Stimulated activated CD8-positive, alpha-beta memory T cell treated with anti-CD3 and anti-CD28 coated beads, Interleukin-4, amount 100 ng/mL, for 1 hour (primary cell): ENCODE measurements at places on chromosomes 11 and 22.

- no peak for DNase-seq
Observed at GRCh38 chr11:100469835-100470234, 217.3 kb upstream of the ARHGAP42 start.

DNA sequence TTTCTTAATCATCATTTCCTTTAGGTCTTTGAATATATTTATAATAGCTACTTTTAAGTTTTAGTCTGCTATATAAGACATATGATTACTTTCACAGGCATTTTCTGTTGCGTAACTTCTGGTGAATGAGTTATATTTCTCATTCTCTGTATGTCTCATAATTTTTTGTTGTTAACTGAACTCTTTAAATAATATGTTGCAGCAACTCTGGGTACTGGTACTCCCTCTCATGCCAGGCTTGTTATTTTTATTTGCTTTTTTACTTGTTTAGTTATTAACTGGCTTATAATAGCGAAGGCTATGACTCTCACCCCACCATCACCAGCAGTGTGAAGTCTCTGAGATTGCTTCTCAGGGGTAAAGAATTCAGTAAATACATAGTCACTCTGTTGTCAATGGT is 524.2 kb upstream of the CHORDC1 start:
- DNase-seq = no peak

- no peak for DNase-seq
Observed at GRCh38 chr11:129375751-129376657, at the start of gene BARX2. TSS of gene BARX2 (plus strand) at chr11:129375848. CDS start at chr11:129376036, 188 bp downstream.

DNA sequence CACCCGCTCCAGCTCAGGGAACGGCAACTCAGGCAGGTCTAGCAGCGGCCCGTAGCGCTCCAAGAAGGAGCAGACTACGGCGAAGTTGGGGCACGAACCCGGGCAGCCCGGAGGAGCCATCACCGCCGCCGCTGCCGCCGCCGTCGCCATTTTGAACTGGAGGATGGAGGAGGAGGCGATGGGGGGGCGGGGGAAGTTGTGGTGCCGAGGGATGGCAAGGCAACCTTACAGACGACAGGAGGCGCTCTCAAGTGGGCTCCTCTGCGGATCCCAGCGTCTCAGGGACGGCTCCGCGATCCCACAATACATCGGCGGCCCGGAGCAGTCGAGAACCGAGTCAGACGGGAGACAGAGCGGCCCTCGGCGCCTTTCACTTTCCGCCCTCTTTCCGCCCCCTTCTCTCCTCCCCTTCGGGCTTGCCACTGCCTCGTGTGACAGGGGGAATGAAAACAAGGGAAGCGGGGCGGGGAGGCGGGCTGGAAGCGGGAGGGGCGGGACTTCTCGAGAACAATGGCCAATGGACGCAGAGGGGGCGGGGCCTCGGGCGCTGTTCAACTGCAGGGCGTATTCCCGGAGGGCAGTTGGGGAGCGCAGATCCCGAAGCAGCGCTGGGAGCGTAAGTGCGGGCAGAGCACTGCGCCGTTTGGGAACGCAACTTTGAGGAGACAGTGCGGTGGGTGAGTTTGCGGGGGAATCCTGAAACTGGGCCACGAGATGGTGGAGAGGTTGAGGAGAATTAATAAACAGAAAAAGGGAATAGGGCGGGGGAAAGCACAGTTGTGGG is at the start of the genes AAMDC and RSF1:
Gene AAMDC, plus strand, starts transcription at position 580 of the 784 bp plus-strand sequence. CDS start 21,353 bp downstream, outside the sequence.
Gene RSF1, minus strand, starts transcription at position 158 of the 784 bp plus-strand sequence. Its CDS starts 8 bp downstream, at position 150.
- DNase-seq = peak; percentile 93

DNA sequence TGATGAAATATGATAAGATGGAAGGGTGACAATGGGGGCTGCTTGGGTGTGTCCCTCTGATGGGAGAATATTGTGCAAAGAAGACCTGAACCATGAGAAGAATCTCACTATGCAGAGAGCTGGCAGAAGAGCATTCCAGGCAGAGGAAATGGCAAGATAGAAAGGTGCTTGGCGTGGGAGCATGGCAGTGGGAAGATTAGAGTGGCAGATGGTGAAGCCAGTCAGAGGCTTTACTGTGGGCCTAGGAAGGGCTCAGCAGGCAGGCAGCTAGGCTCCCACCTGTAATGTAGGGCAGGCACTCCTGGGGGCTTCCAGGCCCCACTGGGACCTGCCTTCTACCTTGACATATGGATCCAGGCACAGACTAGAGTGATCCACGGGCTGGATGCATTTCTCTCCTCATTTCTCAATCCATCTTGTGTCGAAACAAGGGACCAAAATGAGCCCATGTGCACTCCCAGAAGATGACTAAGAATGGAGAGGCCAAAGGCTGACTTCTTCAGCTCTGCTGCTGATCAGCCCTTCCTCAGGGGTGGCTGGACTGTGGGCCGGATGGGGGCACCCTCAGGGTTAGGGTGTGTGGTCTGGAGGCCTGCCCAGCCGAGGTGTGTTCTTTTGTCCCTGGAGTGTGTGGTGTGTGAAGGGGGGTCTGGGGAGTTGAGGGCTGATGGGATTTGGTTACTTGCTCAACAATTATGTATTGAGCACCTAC is 88.3 kb downstream of the TSPAN18 start:
- DNase-seq = no peak

DNA sequence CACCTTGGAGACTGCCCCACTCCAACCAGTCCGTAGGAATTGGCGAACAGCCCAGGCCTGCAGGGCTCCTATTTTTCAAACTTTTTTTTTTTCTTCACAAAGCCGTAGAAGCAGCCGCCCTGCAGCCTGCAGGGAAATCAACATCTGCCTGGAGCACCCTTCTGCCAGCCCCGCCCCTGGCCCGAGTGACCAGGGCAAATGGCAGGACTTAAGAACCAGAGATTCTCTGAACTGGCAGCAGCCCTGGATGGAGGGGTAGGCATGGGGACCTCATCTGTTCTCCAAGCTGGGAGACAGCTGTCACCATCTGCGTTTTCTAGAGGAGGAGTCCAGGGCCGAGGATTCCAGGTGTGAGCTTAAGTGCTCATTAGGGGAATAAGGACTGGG is 5.6 kb downstream of the SCN2B start:
- no peak for DNase-seq

DNA sequence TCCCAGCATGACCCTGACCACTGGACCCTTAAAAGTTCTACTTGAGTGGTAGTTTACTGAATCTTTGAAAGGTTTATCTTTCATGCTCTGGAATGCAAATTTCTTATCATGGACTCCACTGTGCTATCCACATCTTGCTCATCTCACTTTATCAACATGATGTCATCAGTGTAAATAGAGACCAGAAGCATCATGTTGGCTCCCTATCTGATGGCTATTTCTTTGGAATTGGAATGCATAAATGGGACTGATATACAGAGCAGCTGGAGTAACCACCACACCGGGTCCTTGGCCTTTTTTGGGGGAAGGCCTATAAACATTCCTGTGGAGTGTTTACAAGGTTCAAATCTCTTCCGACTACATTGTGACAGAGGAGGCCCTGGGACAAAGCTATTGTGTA is 74.1 kb upstream of the CEP126 start:
- DNase-seq = no peak

DNA sequence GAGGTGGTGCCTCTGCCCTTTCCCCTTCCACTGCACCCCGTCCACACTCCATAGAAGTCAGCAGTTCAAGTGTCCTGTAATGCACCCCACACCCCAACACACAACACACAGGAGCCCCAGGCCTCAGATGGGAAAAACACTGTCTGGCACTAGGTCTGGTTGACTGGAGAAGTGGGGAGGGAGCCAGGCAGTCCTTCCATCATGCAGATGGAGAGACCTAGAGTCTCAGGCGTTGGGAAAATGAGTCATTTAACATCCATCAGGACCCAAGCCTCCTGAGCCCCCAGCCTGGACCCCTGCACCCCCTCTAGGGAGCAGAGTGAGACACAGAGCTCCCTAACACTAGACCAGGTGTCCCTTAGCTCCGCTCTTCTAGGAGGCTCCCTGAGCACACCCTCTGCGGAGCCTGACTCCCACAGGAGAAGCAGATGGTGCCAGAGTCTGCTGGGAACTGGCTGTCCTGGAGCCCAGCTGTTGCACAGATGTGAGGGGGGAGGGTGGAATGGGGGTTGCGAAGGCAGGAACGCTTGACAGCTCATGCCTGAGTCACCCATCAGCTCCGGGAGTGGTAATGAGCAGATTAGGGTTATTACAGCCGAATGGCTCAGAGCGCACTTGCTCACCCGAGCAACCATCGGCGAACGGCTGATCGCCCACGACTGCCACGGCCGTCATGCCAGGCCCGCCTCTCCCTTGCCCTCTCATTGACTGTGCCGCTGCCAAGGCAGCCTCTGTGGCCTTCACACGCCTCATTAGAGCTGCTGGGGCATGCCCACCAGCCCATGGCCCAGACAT is 22.1 kb upstream of the SYT7 start:
- no peak for DNase-seq

- DNase-seq = no peak
Observed at GRCh38 chr11:12692229-12693075, 18.2 kb downstream of the TEAD1 start.

DNA sequence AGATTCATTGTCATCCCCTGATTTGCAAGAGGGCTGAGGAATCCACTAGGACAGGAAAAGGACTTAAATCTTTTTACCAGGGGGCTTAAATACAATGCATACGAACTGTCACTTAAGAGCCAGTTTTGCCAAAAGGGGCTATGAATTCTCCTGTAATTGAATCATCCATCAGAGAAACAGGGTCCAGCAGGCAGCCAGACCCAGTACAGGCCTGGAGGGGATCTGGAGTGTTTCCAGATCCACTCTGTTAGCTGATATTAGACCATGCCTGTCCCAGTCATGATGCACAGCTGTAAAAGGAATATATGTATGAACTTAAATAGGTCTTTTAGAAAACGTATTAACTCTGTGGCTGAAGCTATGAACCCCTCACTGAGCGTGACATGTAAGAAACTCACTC is 53.8 kb upstream of the PRSS23 start:
- DNase-seq = no peak

- no peak for DNase-seq
Observed at GRCh38 chr11:74992852-74993251, 4.1 kb downstream of the NEU3 start.

DNA sequence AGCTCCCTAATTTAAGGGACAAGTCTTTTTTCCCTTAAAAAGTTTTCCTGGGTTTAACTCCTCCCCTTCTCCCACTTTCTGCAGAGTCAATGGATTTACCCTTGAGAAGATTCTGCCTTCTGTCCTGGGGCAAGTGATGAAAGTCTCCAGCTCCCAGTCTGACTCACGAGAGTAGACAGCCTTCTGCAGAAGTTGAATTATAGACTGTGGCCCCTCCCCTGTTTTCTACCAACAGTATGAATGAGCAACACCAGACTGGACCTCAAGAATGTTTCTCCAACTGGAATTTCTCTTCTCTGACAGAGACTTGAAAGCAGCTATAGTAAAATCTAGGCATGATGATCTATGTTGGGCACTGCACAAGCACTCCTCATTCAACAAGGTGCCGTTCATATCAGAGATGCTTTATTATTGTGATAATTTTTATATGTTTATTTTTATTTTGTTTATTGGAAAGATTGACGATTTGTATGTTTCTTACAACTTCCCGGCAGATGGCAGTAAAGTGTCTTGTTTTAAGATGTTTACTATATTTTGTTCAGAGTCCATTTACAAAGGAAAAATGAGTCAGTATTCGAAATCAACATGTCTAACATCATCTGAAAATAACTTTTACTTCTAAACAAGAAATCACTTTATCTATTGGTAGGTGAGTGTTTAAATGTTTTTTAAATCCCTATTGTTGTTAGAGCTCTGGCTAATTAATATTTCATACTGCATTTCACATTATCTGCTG is 56.6 kb downstream of the LMO2 start:
- no peak for DNase-seq

DNA sequence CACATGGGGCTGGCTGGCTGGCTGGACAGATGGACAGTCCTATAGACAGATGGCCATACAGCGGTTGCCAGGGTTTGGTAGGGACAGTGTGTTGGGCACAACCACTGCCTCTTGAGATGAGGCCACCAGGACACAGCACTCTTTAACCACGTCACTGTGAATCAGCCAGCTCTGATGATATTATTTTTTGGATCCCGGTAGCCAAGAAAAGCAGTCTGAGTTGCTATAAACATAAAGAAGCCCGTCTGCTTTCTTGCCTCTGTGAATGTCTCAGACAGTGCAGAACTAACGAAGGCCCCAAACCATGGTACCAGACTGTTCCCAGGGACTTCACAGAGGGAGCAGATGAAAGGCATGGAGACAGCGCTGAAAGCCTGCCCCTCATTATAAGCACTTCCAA is 115.9 kb upstream of the CSNK2A3 start:
- no peak for DNase-seq

DNA sequence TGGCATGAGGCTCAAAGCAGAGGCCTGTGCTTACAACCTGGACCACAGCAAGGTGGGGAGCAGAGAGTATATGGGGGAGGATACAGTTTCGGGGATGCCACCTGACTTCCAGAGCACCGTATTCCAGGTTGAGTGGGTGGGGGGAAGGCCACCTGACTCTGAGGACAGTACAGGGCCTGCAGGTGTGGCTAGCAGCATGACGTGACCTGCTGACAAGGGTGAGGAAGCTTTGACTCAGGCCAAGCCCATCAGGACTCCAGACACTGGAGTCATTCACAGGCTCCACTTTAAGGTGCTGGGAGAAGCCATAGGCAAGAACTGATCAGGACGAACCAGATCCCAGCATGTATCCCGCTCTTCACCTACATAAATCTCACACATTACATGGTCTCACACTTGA is 34.6 kb upstream of the CRTAM start:
- no peak for DNase-seq

DNA sequence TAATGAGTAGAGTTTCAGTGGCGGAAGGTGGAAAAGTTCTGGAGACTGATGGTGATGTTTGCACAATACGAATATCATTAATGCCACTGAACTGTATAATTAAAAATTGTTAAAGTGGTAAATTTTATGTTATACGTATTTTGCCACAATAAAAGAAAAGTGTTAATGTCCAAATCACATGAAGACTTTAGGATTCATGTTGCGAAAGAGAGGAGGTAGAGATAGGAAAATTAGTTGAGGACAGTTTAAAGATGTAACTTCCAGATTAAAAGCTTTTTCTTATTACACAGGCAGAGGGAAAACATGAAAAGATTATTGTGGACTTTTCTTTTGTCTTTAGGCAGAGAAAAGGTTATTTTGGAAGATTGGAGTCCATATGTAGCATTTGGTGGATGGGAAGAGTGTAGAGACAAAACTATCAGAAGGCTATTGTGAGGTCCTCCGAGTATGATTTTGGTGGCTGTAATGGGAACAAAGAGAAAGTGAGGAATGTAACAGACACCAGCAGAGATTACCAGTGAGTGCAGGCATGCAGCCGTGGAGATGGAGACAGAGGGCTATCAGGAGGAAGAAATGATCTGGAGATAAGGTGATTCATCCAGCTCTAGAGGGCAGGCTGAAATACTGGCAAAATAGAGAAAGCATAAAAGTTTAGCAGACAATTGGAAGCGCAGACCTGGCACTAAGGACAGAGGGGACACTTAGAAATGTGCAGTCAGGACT is 12.5 kb downstream of the VPS26B start:
- DNase-seq = no peak

- DNase-seq = no peak
Observed at GRCh38 chr22:24512043-24512442, 16.9 kb downstream of the UPB1 start.

DNA sequence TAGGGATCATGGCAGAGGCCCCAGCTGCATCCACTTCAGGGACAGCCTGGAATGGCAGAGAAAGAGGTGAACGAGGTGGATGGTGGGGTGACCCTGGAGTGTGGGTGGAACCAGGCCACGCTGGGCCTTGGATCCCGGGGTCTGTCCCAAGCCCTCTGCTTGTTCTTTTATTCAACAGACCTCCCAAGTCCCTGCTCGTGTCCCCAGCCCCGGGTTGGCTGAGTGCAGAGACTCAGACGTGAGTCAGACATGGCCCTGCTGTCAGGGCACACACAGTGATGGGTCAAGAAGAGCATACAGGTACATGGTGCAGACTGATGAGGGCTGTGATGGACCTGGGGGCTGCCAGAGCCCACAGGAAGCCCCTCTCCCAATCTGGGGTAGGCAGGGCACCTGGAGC is 6.6 kb downstream of the ARHGAP8 start:
- no peak for DNase-seq

GRCh38 chr11:119282495-119282894 is 34.4 kb downstream of the MCAM start:
- DNase-seq = no peak
